Stimulated activated CD8-positive, alpha-beta memory T cell treated with anti-CD3 and anti-CD28 coated beads, Interleukin-4, amount 100 ng/mL, for 4 hours (primary cell): ENCODE measurements at places on chromosomes 2 and 18.

DNA sequence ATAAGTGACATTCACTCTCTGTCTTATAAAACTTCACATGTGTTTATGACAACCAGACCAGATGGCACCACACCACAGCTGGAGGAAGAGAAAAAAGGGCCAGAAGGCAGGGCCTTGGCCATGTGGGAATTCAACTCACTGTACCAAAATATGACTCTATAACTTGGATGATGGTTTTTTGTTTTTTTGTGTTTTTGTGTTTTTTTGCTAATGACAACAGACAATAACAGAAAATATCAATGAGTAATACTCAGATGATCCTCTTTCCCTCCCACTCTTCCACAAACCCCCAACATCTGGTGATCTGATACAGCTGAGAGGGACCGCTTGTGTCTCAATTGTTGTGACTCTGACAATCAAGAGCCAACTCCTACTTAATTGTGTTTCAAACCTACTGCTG lies 12.4 kb downstream of the NMI start:
- DNase-seq = no peak

- no peak for DNase-seq
These were observed 50.9 kb upstream of the GPD2 start for GRCh38 chr2:156385242-156385641.

- DNase-seq = no peak
These were observed 233.6 kb upstream of the RASGRP3 start for GRCh38 chr2:33242845-33243244.

DNA sequence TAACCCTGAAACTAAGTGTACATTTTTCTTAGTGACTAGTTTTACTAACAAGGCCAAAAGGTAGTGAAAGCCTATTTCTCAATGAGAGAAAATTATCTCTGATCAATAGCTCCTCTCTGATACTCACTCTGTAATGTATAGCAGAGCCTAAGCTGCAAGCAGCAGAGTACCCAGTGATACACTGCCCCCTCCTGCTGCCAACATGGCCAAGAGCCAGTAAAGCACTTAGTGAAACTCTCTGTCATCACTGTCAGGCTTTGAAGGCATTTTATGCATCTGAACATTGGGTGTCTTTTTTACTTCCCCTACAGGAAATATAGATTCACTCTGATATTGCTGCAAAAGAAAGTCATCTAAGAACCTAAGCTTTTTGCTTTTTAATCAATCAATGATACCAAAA lies 784.1 kb upstream of the CDH7 start:
- DNase-seq = no peak

GRCh38 chr2:142734231-142734630 lies 143.2 kb upstream of the KYNU start:
- DNase-seq = no peak

- no peak for DNase-seq
These were observed 14.0 kb upstream of the HNMT start for GRCh38 chr2:137950238-137950637.

DNA sequence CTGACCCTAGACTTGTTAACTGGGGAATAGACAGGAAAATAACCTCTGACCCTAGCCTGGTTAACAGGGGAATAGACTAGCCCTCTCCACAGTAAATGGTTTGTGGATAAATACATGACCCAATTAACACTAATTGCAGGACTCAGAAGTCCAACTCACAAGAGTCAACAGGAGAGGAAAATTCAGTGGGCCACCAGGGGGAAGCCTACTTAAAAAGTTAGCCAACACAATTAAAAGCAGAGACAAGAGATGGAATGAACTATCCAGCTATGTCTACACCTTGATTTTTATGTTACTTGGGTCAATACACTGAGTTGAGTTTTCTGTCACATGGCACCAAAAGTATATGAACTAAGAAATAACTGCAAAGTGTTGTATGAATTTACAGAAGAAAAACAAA lies 158.8 kb upstream of the SLC39A10 start:
- DNase-seq = peak; percentile 42

GRCh38 chr2:85653996-85654395 lies 14.0 kb downstream of the SFTPB start:
- no peak for DNase-seq

DNA sequence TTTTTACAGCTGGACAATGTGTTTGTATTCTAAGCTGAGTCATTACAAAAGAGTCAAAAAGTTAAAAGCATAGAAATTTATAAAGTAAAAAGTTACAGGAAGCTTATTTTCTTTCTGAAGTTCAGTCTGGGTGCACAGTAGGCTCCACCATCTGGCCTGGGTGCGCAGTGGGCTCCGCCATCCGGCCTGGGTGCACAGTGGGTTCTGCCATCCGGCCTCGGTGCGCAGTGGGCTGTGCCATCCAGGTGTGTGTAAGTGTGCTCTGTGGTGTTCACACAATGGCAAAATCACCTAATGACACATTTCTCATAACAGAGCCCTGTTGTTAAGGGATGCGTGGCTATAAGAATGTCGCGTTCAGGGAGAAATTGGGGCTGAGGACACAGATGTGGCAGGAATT lies 195.5 kb downstream of the ANKRD30B start:
- no peak for DNase-seq

GRCh38 chr2:161321944-161322648 lies 13.9 kb downstream of the PSMD14 start:
- DNase-seq = no peak

- DNase-seq = no peak
These were observed 35.7 kb downstream of the ACVR1C start for GRCh38 chr2:157592948-157593347.

GRCh38 chr2:45825001-45825651 lies 173.7 kb downstream of the PRKCE start:
- DNase-seq = no peak

- no peak for DNase-seq
These were observed 18.1 kb upstream of the RPE start for GRCh38 chr2:209984291-209984690.

- DNase-seq = no peak
These were observed 328 bp upstream of the INHBB start for GRCh38 chr2:120345608-120346007.

GRCh38 chr2:60945341-60945740 lies 64.0 kb downstream of the REL start:
- DNase-seq = no peak

GRCh38 chr2:15275346-15275745 lies 285.8 kb downstream of the NBAS start:
- DNase-seq = no peak

- no peak for DNase-seq
These were observed 94.5 kb upstream of the RMDN2 start for GRCh38 chr2:37830636-37831035.

- DNase-seq = no peak
These were observed 1.3 kb downstream of the TANC1 start for GRCh38 chr2:158969715-158970240.

- DNase-seq = no peak
These were observed 17.6 kb downstream of the SAG start for GRCh38 chr2:233325256-233325655.

GRCh38 chr2:174326161-174327020 lies 8.4 kb upstream of the SP9 start:
- no peak for DNase-seq

DNA sequence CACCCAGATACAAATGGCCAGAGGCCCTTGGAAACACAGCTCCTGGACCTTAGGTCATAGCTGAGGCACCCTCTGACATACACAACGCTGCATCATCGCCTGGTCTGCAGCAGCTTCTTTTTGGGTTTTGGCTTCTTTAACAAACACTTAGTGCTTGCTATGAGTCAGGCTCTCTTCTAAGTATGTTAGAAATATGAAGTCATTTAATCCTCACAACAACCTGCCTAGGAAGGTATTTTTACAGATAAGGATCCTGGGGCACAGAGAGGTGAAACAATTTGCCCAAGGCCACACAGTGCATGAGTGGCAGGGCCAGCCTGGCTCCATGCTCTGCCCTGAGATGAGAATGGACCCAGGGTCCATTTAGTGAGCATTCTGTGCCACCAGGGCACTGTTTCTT lies 96.6 kb downstream of the TMEM17 start:
- no peak for DNase-seq

- DNase-seq = peak; percentile 21
These were observed 3.0 kb downstream of the BUB1 start for GRCh38 chr2:110674620-110675555.
